Pancreas (tissue), 10 donors: ENCODE measurements at places on chromosomes 7 and 10. TPM values are rescaled to one million over a fixed set of nuclear protein-coding genes. Genes with fewer than 3 reads are reported as not detected.
A peak's percentile ranks its signal among the peaks of the same experiment; 100 is the strongest.

Gene MAGI2
- total RNA-seq = 2.2 TPM

Gene TMEM273
- 0.91 TPM for total RNA-seq

Gene TFR2
- total RNA-seq = 0.51 TPM

Gene INMT
- 11.5 TPM for total RNA-seq

Gene IFIT3
- 2.5 TPM for total RNA-seq

Gene FAM241B
- total RNA-seq = 2.7 TPM

GRCh38 chr7:75993689-75994387 lies 557 bp downstream of the TMEM120A start:
- peak; percentile 58 for DNase-seq
- H3K4me3 ChIP-seq = peak overlapping the region; percentile 60
- H3K36me3 ChIP-seq = no peaks in the 10 kb centered on the region
- H3K27me3 ChIP-seq = no peaks in the 10 kb centered on the region
- H3K4me1 ChIP-seq = no peaks in the 10 kb centered on the region

DNA sequence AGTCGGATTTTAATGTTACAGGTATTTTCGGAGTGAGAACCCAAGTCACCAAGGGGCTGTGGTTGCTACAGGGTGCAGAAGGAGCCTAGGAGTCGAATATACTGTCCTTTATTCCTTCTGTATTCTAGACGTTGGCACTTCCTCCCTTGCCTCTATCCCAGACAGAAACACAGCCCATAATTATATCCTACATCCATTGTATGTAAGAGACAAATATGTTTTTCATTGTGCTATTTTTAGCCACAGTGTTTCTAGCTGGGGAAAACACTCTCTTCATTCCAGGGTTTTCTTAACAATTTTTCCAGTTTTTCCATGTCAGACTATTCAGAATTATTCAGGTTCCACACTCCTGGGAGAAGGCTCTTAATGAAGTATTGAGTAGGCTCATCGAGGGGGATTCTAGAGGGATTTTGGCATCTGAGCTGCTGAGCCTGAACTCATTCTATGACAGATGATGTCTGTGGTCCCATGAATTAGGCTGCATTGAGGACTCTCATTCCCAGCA lies 32.6 kb downstream of the KIAA1217 start:
- H3K36me3 ChIP-seq = no peaks in the 10 kb centered on the region
- no peak overlapping the region for H3K4me3 ChIP-seq
- peaks cover 27% of the 10 kb centered on the region for H3K4me1 ChIP-seq
- no peaks in the 10 kb centered on the region for H3K27me3 ChIP-seq
- DNase-seq = no peak
- H3K27ac ChIP-seq = peak overlapping the region; percentile 91

DNA sequence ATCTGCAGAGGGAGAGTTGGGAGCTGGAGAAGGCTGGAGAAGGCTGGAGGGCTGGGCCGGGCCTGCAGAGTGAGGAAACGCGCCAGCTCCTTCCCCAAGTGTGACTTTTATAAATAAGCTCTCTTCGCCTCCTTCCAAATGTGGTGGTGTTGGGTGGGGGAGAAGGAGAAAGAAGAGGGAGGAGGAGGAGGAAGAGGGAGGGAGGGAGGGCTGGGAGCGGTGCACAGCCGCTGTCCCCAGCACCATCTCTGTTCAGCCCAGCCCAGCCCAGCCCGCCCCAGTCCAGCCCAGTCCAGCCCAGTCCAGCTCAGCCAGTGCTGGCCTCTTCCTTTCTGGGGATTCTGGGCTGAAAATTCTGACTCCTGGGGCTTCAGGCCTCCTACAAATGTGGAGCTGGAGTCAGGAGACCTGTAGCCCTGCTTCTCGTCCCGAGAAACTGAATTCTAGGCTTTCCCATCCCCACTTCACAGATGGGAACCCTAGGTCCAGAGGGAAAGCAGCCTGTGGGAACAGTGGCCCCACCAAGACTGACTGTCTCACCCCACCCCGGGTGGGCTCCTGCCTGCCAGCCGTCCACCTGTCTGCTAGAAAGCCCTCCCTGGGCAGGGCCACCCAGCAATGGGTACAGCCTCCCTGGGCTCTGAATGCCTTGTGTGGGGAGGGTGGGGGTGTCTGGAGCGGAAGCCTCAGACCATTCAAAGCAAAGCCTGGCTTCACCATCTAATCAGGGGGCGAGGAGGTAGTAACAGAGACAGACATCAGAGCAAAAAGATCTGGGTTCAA lies 2.3 kb downstream of the STX1A start:
- H3K36me3 ChIP-seq = no peaks in the 10 kb centered on the region
- no peaks in the 10 kb centered on the region for H3K27me3 ChIP-seq
- no peak for DNase-seq
- no peak overlapping the region for H3K27ac ChIP-seq
- no peak overlapping the region for H3K4me3 ChIP-seq
- peaks cover 11% of the 10 kb centered on the region for H3K4me1 ChIP-seq

DNA sequence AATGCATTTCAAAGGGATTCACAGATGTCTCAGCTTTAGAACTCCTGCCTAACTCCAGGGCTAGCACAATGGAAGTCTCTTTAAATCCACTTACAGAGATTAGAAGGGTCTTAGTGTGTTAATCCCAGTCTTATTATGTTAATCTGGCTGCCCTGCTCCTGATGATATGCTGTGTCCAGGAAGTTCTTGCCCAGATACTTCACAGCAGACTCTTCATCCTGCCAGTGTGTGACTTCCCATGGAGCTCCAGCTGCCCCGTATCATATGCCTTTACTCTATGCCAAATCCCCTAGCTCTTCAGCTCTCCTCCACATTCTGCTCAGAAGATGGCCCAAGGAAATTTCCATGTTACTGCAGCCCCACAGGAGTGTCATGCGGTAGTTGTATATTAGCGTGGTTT lies 533.8 kb downstream of the GALNT17 start:
- H3K4me3 ChIP-seq = no peak overlapping the region
- no peaks in the 10 kb centered on the region for H3K4me1 ChIP-seq
- no peak overlapping the region for H3K27ac ChIP-seq
- no peaks in the 10 kb centered on the region for H3K27me3 ChIP-seq

- no peaks in the 10 kb centered on the region for H3K27me3 ChIP-seq
- H3K27ac ChIP-seq = no peak overlapping the region
- DNase-seq = no peak
- H3K4me3 ChIP-seq = no peak overlapping the region
- no peaks in the 10 kb centered on the region for H3K36me3 ChIP-seq
These were observed 255.3 kb downstream of the ELFN1 start for GRCh38 chr7:1925349-1925748.

DNA sequence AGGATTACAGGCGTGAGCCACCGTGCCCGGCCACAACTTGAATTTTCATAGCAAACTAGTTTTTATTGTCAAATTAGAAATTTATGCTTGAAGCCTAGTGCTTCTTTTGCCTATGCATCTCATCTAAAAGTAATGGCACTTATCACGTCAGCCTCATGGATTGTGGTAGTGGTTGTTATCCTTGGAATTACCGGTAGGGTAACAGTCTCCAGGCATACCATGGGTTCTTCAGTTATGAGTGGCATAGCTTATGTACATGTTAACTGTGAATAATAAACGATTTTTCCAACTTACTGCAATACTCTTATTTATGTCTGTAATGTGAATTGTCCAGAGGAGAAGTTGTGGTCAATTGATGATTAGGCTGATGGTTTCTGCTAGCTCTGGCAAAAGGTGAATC lies 63.1 kb downstream of the BMPR1A start:
- H3K4me1 ChIP-seq = no peaks in the 10 kb centered on the region
- no peak overlapping the region for H3K27ac ChIP-seq
- no peaks in the 10 kb centered on the region for H3K27me3 ChIP-seq
- H3K4me3 ChIP-seq = no peak overlapping the region

DNA sequence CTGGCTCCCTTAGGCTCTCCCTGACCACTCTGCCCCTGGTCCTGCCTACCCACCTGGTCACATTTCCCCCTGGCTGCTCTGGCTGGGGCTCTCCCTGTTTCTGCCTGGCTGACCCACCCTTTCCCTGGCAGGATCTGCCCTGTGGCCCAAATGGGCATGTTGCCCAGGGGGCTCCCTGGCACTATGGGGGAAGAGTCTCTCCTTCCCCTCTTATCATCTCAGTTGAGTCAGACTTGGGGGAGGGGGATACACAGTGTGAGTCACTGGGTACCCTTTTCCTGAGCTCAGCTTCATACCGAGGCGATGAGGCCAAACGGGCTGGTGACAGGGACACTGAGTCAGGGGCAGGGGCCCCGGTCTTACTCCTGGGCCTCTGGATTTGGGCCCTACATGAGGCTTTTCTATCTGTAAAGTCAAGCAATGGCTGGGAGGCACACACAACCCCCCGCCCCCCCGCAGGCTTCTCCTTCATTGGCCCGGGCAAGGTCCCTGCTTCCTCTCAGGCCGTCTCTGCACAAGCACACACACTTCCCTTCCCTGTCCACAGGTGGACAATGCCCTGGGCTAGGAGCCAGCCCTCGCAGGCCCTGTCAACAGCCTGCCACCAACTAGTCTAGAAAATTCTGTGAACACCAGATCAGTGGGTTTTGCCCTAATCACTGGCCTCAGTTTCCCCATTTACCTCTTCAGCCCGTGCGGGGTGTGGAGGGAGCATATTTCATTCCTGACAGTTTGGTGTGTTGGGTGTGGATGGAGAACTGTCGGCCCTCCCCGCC lies 627 bp upstream of the FLNC start:
- H3K4me3 ChIP-seq = no peak overlapping the region
- H3K27ac ChIP-seq = no peak overlapping the region
- no peaks in the 10 kb centered on the region for H3K4me1 ChIP-seq
- H3K27me3 ChIP-seq = no peaks in the 10 kb centered on the region

- no peaks in the 10 kb centered on the region for H3K36me3 ChIP-seq
- no peak for DNase-seq
- H3K4me3 ChIP-seq = no peak overlapping the region
These were observed 110.5 kb downstream of the ITGA8 start for GRCh38 chr10:15609246-15609645.

DNA sequence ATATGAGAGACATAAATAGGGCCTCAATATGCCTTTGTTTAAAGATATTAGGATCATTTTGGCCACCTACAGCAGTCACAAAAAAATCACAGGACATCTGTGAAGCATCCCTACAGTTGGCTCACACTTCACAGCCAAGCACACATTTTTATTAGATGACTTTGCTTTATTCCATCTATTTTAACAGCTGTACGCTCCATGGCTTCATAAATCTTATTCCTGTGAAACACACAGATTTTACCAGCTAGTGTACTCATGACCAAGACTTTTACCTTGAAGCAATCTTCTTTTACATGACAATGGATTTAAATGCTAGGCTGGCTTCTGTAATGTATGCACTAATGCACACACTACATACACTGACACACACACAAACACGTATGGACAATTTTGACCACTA lies 254.8 kb upstream of the PITRM1 start:
- H3K4me1 ChIP-seq = no peaks in the 10 kb centered on the region
- H3K27me3 ChIP-seq = no peaks in the 10 kb centered on the region
- no peak overlapping the region for H3K4me3 ChIP-seq
- H3K36me3 ChIP-seq = no peaks in the 10 kb centered on the region
- no peak overlapping the region for H3K27ac ChIP-seq

DNA sequence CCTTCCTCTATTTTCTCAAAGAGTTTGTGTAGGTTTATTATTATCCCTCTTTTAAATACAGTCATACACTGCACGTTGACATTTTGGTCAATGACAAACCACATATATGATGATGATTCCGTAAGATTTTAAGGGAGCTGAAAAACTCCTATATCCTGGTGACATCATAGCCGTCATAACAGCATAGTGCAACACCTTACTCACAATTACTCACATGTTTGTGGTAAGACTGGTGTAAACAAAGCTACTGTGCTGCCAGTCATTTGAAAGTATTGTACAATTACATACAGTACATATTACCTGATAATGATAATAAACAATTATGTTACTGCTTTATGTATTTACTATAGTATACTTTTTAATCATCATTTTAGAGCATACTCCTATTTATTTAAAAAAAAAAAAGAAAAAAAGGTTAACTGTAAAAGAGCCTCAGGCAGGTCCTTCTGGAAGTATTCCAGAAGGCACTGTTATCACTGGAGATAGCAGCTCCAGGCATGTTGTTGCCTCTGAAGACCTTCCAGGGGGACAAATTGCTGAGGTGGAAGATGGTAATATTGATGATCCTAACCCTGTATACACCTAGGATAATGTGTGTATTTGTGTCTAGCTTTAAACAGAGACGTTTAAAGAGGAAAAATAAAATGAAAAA lies 123.3 kb upstream of the CDK1 start:
- no peaks in the 10 kb centered on the region for H3K36me3 ChIP-seq
- no peak for DNase-seq
- no peak overlapping the region for H3K4me3 ChIP-seq
- no peaks in the 10 kb centered on the region for H3K27me3 ChIP-seq
- no peaks in the 10 kb centered on the region for H3K4me1 ChIP-seq

DNA sequence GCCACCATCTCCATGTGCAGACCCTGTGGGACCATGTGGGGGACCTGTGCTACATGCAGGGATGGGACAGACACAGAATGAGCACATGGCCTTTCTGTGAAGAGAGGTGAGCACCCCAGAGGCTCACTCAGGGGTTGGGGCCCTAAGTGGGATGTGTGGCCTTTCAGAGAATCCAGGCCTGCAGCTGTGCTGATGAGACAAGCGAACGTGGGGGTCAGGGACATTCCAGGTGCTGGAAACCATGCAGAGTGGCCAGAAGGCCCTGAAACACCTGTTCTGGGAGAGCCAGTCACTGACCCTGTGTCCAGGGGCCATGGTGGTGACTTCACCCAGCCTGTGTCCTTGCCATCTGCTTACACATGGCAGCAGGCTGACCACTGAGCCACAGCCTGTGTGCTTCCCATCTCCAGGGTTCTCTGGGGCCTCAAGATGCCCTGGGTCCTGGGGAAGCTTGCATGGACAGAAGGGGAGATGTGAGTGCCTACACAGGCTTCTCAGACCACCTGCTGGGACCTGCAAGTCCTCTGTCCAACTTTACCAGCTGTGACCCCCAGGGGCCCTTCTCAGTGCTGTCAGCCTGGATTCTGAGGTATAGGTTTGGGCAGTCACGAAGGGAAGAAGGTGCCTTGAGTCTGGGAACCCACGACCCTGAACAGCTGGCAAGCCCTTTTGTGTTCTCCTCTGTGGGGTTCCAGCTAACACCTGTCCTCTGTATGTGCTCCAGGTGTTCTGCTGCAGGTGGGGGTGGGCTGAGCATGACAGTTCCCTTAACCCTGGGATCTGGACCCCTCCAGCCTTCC lies 17.6 kb downstream of the RAMP3 start:
- no peak for DNase-seq
- no peaks in the 10 kb centered on the region for H3K4me1 ChIP-seq
- H3K36me3 ChIP-seq = no peaks in the 10 kb centered on the region
- no peak overlapping the region for H3K4me3 ChIP-seq
- H3K27me3 ChIP-seq = no peaks in the 10 kb centered on the region

DNA sequence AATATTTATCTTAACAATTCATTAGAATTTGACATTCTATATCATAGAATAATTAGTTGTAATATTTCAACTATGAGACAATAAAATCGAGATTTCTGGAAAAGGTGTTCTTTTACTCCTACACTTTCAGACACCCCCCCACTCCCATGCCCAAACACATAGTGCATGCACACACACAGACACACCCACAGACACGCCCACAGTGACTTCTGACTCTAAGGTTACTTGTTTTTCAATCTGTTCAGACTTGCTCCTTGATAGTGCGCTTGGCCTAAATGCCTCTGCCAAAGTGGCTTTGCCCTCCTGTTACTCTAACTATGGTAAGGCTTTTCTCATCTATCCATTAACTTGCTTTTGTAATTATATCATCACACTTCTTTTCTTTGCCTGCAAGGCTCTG lies 144.0 kb upstream of the PPP1R3A start:
- H3K4me1 ChIP-seq = no peaks in the 10 kb centered on the region
- H3K27ac ChIP-seq = no peak overlapping the region
- no peaks in the 10 kb centered on the region for H3K36me3 ChIP-seq
- no peaks in the 10 kb centered on the region for H3K27me3 ChIP-seq
- H3K4me3 ChIP-seq = no peak overlapping the region
